ENCODE measurements at places on chromosomes 16 and 17. TPM values are rescaled to one million over a fixed set of nuclear protein-coding genes. Genes with fewer than 3 reads are reported as not detected.

Gene WSCD1
- 32.7 TPM for total RNA-seq

Gene ODF4
- total RNA-seq: not detected

Gene HIGD1B
- not detected for total RNA-seq

Gene NPIPB9
- 7.1 TPM for total RNA-seq

Gene NACA2
- total RNA-seq: not detected

Data from stomach (tissue), 19 donors.